Activated naive CD4-positive, alpha-beta T cell treated with anti-CD3 and anti-CD28 coated beads for 36 hours (primary cell): ENCODE measurements at places on chromosomes 2 and 18. TPM values are rescaled to one million over a fixed set of nuclear protein-coding genes. Genes with fewer than 3 reads are reported as not detected.
A peak's percentile ranks its signal among the peaks of the same experiment; 100 is the strongest.

- H3K27ac ChIP-seq = no peak overlapping the region
- no peaks in the 10 kb centered on the region for H3K27me3 ChIP-seq
- no peak for DNase-seq
- H3K4me1 ChIP-seq = no peaks in the 10 kb centered on the region
- no peak overlapping the region for H3K4me3 ChIP-seq
These were observed 13.5 kb upstream of the SFXN5 start for GRCh38 chr2:73084971-73085370.

DNA sequence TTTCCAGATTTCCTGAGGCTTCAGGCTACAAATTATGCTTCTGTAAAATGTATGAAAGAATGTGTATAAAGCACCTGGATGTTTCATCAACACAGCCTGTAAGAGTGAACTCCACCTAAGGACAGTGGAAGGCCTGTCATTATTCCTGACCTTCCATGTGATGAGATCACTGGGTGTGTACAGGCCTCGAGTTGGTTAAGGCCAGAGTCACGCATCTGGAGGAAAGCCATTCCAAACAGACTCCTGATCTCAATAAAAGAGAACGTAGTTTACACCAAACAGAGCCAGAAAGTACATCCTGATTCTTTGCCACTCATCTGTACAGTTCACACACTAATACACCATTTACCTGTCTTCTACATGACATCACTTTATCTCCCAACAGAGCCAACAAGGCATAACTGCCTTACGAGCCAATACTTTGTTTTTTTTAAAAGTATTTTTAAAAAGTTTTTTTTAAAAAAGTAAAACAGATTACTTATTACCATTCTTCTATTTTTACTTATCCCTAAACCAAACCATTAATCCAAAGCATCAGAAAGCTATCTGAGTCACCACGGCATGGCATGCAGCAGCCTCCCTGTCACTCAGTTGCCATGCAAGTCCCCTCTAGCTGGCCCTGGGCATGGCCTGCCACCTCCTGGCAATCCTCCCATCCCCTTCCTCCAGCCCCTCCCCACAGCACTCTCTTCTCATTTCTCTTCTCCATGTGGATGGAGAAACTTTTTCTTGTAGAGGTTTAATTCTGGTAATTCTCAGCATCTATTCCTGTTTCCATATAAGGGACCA is 78.8 kb upstream of the TFCP2L1 start:
- H3K4me3 ChIP-seq = no peak overlapping the region
- no peaks in the 10 kb centered on the region for H3K27me3 ChIP-seq
- H3K27ac ChIP-seq = peak overlapping the region; percentile 26
- H3K4me1 ChIP-seq = no peaks in the 10 kb centered on the region
- peaks cover 28% of the 10 kb centered on the region for H3K36me3 ChIP-seq

- H3K4me1 ChIP-seq = no peaks in the 10 kb centered on the region
- H3K27me3 ChIP-seq = no peaks in the 10 kb centered on the region
- H3K36me3 ChIP-seq = no peaks in the 10 kb centered on the region
These were observed 8.4 kb downstream of the SCN7A start for GRCh38 chr2:166485558-166486178.

Gene PID1
- total RNA-seq = not detected

GRCh38 chr2:7625392-7626138 is 708.4 kb downstream of the RNF144A start:
- no peaks in the 10 kb centered on the region for H3K27me3 ChIP-seq
- H3K4me3 ChIP-seq = no peak overlapping the region
- peaks cover 2% of the 10 kb centered on the region for H3K4me1 ChIP-seq
- H3K36me3 ChIP-seq = no peaks in the 10 kb centered on the region

DNA sequence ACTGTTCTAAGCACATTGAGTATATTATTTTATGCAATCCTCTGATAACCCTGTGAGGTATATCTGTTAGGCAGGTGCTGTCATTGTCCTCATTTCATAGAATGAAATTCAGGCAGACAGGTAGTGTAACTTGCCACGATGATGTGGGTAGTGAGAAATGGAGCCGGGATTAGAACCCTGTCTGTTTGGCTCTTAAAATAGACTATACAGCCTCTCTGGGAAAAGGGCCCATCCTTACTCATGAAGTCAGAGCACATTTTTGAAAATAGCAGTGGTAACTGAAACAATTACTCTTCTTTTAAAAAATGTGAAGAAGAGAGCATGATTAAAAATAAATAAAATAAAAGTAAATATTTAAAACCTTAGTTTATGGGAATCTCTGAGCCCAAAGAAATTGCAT is 23.0 kb downstream of the FAM171B start:
- H3K27me3 ChIP-seq = peaks cover 11% of the 10 kb centered on the region
- H3K27ac ChIP-seq = no peak overlapping the region
- DNase-seq = no peak
- H3K4me3 ChIP-seq = no peak overlapping the region
- no peaks in the 10 kb centered on the region for H3K36me3 ChIP-seq

Gene ELP2
- 92.0 TPM for total RNA-seq

Gene CELF4
- not detected for total RNA-seq

DNA sequence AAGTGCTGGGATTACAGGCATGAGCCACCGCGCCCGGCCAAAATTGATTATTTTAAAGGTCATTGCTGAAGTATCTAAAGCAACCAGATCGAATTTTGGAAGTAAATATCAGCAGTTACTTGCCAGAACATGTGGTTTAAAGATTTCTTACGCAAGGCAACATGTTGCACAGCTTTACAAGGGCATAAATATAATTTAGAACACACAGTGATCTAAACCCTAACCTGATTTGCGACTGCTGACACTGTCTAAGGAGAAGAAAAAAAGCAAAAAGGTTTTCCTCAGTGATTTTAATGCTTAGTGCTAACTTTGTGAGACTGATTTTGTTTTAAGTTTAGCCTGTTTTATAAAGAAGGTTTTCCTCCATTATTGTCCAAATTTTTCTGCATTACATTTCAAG is 569.9 kb upstream of the LINC00305 start:
- H3K4me3 ChIP-seq = no peak overlapping the region
- DNase-seq = no peak
- no peaks in the 10 kb centered on the region for H3K27me3 ChIP-seq
- H3K4me1 ChIP-seq = no peaks in the 10 kb centered on the region

DNA sequence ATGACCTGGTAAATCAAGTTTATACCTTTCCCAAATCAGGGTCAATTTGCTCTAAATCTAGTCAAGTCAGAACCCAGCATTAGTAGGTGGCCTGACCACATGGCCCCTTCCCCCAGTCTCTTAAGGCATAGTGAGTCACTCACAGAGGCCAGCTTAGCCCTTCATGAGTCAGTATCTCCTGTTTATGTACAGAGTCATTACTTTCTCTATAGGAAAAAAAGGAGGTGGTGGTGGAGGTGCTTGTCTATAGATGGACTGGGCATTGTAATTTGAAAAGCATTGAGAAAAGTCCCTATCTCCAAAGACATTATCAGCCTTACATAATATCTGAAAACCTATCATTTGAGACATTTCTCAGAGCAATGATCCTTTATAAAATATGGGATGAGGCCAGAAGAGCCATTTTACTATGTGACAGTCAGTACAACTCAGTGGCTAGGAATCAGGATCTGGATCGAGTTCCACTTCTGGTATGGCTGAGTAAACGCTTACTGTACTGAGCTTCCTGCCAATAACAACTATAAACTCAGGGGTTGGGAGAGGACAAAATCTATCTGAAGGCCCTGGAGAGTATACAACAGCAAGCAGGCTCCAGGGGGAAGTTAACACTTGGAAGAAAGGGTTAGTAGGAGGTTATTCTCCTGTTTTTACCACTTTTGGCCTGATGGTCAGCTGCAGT is 22.5 kb upstream of the SIGLEC15 start:
- H3K4me1 ChIP-seq = peaks cover 3% of the 10 kb centered on the region
- H3K36me3 ChIP-seq = peaks cover 8% of the 10 kb centered on the region
- peak; percentile 29 for DNase-seq

- no peaks in the 10 kb centered on the region for H3K4me1 ChIP-seq
- no peaks in the 10 kb centered on the region for H3K36me3 ChIP-seq
- DNase-seq = no peak
- H3K4me3 ChIP-seq = no peak overlapping the region
These were observed 50.5 kb downstream of the PAX3 start for GRCh38 chr2:222248256-222248655.

DNA sequence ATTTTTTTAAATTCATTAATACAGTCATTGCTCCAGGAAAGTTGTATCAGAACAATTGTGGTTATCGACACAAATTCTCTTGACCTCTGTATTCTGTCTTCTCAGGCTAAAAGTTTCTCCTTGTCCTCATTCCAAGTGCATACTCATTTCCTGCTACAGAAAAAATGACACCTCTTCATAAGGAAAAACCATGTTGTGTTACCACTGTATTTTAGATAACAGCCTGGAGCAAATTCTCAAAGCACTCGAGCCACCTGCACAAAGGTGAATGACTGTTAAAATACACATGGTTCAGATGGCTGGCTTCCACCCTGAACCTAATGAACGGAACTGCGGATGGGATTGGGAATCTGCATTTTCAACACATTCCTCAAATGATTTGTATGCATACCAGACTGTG is 586.5 kb downstream of the EPHA4 start:
- H3K4me1 ChIP-seq = no peaks in the 10 kb centered on the region
- no peaks in the 10 kb centered on the region for H3K36me3 ChIP-seq
- H3K4me3 ChIP-seq = no peak overlapping the region
- no peak for DNase-seq

DNA sequence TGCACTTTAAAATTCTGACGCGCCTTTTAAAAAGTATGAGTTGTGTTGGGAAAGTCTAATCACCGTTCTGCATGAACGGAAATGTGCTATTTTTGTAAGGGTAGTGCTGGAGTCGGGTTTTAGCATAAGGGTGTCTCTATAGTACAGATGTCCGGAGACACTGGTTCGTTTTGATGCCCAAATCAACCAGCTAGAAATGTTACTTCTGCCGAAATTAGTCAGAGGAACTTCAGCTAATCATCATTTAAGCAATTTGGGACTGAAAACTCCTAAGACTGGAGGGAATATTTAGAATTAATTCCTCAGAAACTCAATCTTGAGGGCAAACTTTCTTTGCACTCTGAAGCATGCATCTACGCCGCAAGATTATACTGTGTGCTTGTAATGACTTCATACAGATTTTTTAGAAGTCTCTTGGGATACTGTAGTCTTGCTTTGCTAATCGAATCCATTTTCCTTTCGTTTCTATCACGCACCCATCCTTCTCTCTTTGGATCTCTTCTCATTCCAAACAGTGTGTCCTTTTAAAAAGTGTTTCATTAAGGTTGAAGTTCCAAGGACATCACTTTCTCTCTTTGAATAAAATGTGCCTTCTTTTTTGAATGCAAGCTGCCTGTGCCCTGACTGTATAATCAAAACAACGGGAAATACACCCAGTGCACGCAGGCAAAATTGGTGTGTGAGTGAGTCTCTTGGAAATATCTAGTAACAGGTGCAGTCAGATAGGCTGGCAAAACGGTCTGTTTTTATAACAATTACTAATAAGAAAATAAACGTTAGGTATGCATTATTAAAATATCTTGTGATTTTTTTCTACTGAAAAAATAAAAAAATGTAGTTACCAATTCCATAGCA is 270.9 kb upstream of the TCF4 start:
- no peaks in the 10 kb centered on the region for H3K36me3 ChIP-seq
- H3K4me3 ChIP-seq = no peak overlapping the region
- no peak overlapping the region for H3K27ac ChIP-seq
- H3K4me1 ChIP-seq = no peaks in the 10 kb centered on the region
- DNase-seq = no peak

GRCh38 chr18:63895190-63895589 is 7.7 kb downstream of the SERPINB2 start:
- H3K27me3 ChIP-seq = peaks cover 8% of the 10 kb centered on the region
- no peak for DNase-seq
- H3K36me3 ChIP-seq = no peaks in the 10 kb centered on the region
- H3K4me1 ChIP-seq = no peaks in the 10 kb centered on the region
- no peak overlapping the region for H3K27ac ChIP-seq

GRCh38 chr2:173204316-173204715 is 128.7 kb downstream of the MAP3K20 start:
- no peak for DNase-seq
- no peak overlapping the region for H3K4me3 ChIP-seq
- peaks cover 4% of the 10 kb centered on the region for H3K27me3 ChIP-seq
- H3K36me3 ChIP-seq = no peaks in the 10 kb centered on the region
- H3K4me1 ChIP-seq = no peaks in the 10 kb centered on the region

DNA sequence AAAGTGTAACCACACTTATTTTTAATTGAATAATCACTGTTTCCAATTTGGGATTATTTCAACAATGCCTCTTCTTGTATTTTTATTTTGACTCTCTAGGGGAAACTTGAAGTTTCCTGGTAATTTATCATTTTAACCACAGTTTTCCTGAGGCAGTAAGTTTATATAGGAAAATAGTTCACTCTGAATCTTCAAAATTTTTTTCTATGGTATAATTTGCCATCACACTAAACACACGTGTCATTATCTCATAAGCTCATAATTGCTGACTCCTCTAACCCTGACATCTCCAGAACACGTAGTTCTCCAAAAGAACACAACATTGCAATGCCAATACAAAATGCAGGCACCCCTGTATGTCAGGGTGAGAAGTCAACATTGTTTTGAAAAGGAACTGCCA is 102.2 kb upstream of the FZD7 start:
- no peaks in the 10 kb centered on the region for H3K36me3 ChIP-seq
- no peak overlapping the region for H3K4me3 ChIP-seq
- no peak for DNase-seq
- no peak overlapping the region for H3K27ac ChIP-seq

DNA sequence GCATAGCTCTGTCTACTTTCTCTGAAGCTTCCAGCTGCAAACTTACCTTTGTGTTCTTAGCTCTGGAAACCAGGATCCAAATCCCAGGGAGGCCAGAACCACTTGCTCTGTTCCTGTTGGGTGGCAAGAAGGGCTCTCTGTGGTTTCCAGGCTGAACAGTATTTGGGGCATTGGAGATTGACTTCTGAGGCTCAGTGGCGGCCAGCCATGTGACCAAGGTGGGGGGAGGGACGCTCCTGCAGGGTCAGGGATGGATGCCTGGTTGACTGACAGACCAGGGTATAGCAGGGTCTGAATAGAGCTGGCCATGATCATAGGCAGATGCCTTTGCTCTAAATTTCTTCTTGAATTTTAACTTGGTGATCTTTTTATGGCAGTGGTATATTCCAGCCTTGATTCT is 15.1 kb downstream of the SLC4A5 start:
- H3K27ac ChIP-seq = no peak overlapping the region
- H3K36me3 ChIP-seq = no peaks in the 10 kb centered on the region
- DNase-seq = no peak

DNA sequence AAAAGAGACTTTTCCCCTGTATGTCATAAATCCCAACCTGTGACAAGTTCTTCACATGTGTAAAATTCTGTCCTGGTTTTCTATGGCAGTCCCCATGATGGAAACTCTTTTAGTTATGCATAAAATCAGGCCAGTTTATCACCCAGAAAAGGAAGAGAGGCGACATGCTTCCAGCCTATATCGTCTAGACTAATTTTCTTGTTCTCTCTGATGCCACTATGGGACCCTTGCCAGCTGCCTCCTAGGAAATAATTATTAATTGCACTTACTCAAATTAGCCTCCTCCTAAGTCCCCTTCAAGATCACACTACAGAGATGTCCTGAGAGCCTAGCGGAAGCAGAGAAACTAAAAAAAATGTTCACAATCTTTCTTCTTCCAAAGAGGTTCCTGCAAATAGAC is 722.4 kb downstream of the NRXN1 start:
- H3K27me3 ChIP-seq = no peaks in the 10 kb centered on the region
- H3K4me3 ChIP-seq = no peak overlapping the region
- H3K27ac ChIP-seq = no peak overlapping the region
- DNase-seq = no peak
- no peaks in the 10 kb centered on the region for H3K36me3 ChIP-seq

Gene HRH4
- total RNA-seq = not detected
